Fibroblast of lung (primary cell): ENCODE measurements at places on chromosomes 2 and 18. TPM values are rescaled to one million over a fixed set of nuclear protein-coding genes. Genes with fewer than 3 reads are reported as not detected.

GRCh38 chr2:72023678-72024390 lies 123.8 kb downstream of the CYP26B1 start:
- H3K27me3 ChIP-seq: no peaks in the 10 kb centered on the region
- DNase-seq: no peak
- no peak overlapping the region for H3K27ac ChIP-seq
- H3K36me3 ChIP-seq: no peaks in the 10 kb centered on the region
- H3K4me1 ChIP-seq: no peaks in the 10 kb centered on the region

DNA sequence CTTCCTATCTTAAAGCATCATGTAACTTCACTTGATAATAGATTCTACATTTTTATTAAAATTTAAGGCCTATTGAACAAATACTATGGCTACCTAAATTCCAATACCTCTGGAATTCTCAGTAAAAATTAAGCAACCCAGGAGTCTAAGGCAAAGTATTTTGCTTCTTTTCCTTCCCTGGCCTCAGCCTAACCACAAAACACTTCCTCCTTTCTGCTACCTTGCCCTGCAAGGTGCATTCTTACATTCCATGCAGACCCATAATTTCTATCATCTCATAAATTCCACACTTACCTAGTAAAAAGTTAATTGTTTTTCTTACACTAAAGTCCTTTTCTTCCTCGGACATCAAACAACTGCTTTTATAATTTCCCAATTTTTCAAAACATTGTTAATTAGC lies 3.7 kb downstream of the MBOAT2 start:
- no peak for DNase-seq
- H3K4me3 ChIP-seq: no peak overlapping the region
- no peak overlapping the region for H3K27ac ChIP-seq
- peaks cover 2% of the 10 kb centered on the region for H3K4me1 ChIP-seq
- no peaks in the 10 kb centered on the region for H3K27me3 ChIP-seq

- no peak overlapping the region for H3K27ac ChIP-seq
- no peaks in the 10 kb centered on the region for H3K36me3 ChIP-seq
- no peak for DNase-seq
- H3K4me3 ChIP-seq: no peak overlapping the region
- H3K27me3 ChIP-seq: no peaks in the 10 kb centered on the region
- no peaks in the 10 kb centered on the region for H3K4me1 ChIP-seq
Measured at GRCh38 chr18:48122376-48122775, 191.9 kb upstream of the SMAD2 start.

DNA sequence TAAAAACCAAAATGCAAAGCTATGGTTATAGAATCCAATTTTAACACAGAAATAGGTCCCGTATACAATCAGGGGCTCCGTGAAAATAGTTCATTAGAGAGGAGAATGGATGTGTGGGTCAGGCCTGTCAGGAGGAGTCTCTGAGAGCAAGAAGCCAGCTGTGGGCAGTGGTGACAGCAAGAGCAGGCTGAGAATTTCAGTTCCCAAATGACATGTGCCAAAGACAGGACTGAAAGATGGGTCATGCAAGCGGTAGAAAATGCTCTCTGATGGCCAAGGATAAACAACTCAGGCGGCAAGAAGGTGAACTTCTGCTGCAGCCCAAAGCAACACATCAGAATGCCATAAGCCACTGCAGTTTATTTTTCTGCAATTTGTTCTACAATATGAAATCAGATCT lies 100.4 kb downstream of the CCDC141 start:
- no peak overlapping the region for H3K27ac ChIP-seq
- no peak overlapping the region for H3K4me3 ChIP-seq

- H3K27ac ChIP-seq: no peak overlapping the region
- H3K27me3 ChIP-seq: no peaks in the 10 kb centered on the region
- no peak overlapping the region for H3K4me3 ChIP-seq
- H3K36me3 ChIP-seq: no peaks in the 10 kb centered on the region
- no peak for DNase-seq
Measured at GRCh38 chr2:5530011-5530696, 162.0 kb upstream of the SOX11 start.

DNA sequence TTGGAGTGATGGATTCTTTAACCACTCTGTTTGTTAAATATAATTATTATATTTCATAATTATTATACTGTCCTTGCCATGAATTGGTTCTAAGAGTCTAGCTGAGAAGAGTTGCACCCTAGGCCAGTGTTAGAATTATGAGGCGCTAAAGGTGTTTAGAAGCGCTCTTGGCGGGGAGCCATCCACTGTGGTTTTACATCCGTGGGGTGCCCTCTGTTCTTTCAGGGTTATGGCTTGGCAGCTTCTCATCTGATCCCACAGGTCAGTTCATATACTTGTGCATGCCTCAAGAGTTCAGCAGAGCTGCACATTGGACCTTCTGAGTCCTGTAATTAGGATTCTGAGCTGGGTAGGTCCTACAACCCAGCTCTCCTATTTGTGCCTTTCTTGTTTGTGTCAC lies 9.1 kb downstream of the ASAP2 start:
- DNase-seq: no peak
- no peak overlapping the region for H3K27ac ChIP-seq
- H3K4me1 ChIP-seq: peaks cover 14% of the 10 kb centered on the region
- H3K4me3 ChIP-seq: no peak overlapping the region

DNA sequence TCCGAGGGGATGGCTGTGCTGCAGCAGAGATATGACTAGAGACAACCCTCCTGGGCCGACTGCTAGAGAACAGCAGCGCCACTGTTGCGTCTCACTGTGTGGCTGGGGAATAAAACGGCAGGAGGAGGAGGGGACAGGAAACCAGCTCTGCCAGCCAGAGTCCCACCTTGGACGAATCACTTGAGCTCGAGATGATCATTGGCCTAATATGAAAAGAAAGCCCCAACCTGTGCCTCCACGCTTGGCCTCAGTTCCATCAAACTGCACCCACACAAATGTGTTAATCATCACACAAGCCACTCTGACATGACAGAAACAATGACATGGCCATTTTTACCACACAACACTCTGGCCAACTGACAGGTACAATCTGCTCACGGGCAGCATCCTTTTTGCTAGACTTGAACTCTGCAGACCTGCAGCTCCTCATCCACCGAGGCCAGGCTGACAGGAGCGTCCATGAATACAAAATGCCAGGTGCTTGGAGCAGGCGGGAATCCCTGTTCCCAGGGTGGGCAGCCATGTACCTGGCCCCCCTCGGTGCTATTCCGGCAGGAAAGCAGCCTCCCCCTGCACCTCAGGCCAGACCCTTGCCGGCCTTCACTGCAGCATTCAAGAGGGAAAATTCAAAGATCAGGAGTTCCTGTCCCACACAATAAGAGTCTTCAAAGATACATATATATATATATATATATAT lies 52.3 kb downstream of the PARD6G start:
- peaks cover 2% of the 10 kb centered on the region for H3K4me1 ChIP-seq
- H3K27ac ChIP-seq: no peak overlapping the region
- DNase-seq: no peak

- H3K4me3 ChIP-seq: no peak overlapping the region
- no peak for DNase-seq
- peaks cover 21% of the 10 kb centered on the region for H3K4me1 ChIP-seq
- H3K27ac ChIP-seq: peak overlapping the region; percentile 39
Measured at GRCh38 chr18:48828691-48829442, 121.9 kb downstream of the SMAD7 start.

GRCh38 chr2:170969872-170970496 lies 40.9 kb downstream of the GORASP2 start:
- peaks cover 13% of the 10 kb centered on the region for H3K36me3 ChIP-seq
- H3K4me1 ChIP-seq: no peaks in the 10 kb centered on the region
- no peak overlapping the region for H3K27ac ChIP-seq
- no peaks in the 10 kb centered on the region for H3K27me3 ChIP-seq

GRCh38 chr2:224020523-224020922 lies 18.6 kb downstream of the SERPINE2 start:
- H3K27me3 ChIP-seq: no peaks in the 10 kb centered on the region
- no peak overlapping the region for H3K4me3 ChIP-seq
- DNase-seq: no peak
- H3K36me3 ChIP-seq: no peaks in the 10 kb centered on the region
- H3K27ac ChIP-seq: no peak overlapping the region

Gene LRATD1
- 0.51 and 0.99 TPM in 2 replicates for total RNA-seq

Gene WDPCP
- 8.4 and 8.7 TPM in 2 replicates for total RNA-seq

Gene GEN1
- total RNA-seq: 2.8 and 5.0 TPM in 2 replicates

Gene GKN1
- total RNA-seq: not detected in 2 replicates
